ENCODE measurements at places on chromosomes 7 and 10. TPM values are rescaled to one million over a fixed set of nuclear protein-coding genes. Genes with fewer than 3 reads are reported as not detected.

DNA sequence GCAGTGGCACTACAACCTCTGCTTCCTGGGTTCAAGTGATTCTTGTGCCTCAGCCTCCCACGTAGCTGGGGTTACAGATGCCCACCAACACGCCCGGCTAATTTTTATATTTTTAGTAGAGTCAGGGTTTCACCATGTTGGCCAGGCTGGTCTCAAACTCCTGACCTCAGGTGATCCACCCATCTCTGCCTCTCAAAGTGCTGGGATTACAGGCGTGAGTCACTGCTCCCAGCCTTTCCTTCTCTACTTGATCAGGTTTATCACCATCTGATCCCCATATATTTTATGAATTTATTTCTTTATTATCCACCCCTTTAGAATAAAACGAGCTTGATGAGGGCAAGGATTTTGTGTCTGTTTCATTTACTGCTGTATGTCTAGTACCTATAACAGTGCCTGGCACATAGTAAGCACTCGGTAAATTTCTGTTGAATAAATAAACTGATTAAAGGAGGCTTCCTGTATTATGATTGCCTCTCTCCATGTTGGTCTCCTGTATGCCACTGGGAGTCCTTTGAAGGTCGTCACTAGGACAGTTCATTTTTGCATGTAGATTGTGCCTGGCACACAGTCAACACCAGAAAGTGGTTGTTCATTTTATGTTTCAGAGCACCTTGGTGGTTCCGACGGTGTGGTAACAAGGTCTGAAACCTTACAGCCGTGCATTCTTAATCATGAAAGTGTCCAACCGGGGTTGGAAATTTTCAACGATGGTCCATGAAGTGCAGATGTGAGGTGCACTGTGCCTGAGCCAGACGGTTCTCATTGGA, 9.6 kb upstream of the EIF3A start:
- peak overlapping the region; percentile 28 for H3K27ac ChIP-seq
- no peaks in the 10 kb centered on the region for H3K4me1 ChIP-seq
- no peaks in the 10 kb centered on the region for H3K27me3 ChIP-seq
- DNase-seq, result no peak

TCERG1L gene
- 0.59 TPM for total RNA-seq

DNA sequence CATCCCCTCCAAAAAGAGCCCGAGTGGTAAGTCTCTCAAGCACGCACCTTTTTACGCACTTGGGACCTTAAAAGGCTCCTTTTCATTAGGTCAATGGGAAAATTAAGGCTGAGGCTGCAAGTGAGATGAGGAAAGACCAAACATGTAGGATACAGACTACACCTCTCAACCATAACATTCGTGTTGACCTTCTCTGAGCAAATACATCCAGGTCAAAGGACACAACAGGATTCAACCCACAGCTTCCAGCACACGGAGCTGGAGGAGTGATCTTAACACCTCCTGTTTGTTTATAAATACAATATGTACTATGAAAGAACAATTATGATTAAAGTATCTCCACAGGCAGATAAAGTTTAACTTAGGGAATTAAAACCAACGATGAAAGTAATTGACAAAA, 9.7 kb downstream of the SFMBT2 start:
- no peak overlapping the region for H3K27ac ChIP-seq
- H3K4me3 ChIP-seq, result no peak overlapping the region
- no peaks in the 10 kb centered on the region for H3K4me1 ChIP-seq
- H3K27me3 ChIP-seq, result peaks cover 3% of the 10 kb centered on the region
- no peaks in the 10 kb centered on the region for H3K36me3 ChIP-seq
- no peak for DNase-seq

DNA sequence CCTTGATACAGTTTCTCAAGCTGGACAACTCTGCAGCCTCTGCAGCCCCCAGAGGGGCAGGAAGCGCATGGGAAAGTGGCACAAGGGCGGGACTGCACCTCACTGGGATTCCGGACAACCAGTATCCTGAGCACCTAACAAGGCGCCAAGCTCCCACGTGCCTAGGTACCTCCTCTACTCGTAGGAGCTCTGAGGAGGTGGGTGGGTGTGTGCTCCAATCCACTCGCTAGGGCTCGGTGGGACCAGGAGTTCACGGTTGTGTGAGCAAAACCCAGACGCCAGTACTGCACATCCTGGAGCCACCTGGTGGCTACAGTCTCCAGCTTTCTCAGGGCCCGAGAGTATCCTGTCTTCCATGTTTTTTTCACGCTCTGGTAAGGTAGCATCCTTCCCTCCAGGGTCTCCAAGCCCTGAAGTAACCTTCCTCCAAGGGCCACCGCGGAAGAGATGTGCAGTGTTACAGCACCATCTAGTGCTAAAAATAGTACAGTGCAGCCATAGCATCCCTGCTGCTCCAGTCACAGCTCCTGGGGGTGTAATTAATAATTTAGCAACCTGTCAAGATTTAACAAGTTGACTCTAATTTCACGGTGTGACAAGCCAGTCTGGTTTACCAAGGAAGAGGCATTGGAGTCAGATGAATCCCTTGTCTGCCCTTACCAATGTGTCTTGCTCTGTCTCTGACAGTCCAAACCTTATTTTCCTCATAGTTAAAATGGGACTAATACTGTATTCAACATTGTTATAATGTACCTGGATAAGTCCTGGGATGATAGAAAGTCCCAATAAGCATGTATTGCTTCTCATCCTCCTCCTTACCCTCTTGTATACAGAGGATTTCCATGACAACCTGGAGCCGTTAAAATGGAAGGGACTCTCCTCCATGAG, 70.4 kb downstream of the HERPUD2 start:
- no peak for DNase-seq
- H3K4me3 ChIP-seq, result no peak overlapping the region
- H3K4me1 ChIP-seq, result no peaks in the 10 kb centered on the region
- no peak overlapping the region for H3K27ac ChIP-seq
- peaks cover 20% of the 10 kb centered on the region for H3K36me3 ChIP-seq

GRCh38 chr10:132556994-132557441, 19.4 kb downstream of the INPP5A start:
- H3K27ac ChIP-seq, result no peak overlapping the region
- peaks cover 9% of the 10 kb centered on the region for H3K4me1 ChIP-seq
- no peak for DNase-seq
- no peaks in the 10 kb centered on the region for H3K36me3 ChIP-seq
- no peak overlapping the region for H3K4me3 ChIP-seq

GDF2 gene
- not detected for total RNA-seq

ZNF107 gene
- total RNA-seq, result 17.3 TPM

GRCh38 chr7:131106681-131107336, 220.9 kb upstream of the MKLN1 start:
- peak; percentile 86 for DNase-seq
- no peaks in the 10 kb centered on the region for H3K36me3 ChIP-seq
- H3K27ac ChIP-seq, result peak overlapping the region; percentile 100
- H3K27me3 ChIP-seq, result no peaks in the 10 kb centered on the region
- H3K4me1 ChIP-seq, result peaks cover 57% of the 10 kb centered on the region

DNA sequence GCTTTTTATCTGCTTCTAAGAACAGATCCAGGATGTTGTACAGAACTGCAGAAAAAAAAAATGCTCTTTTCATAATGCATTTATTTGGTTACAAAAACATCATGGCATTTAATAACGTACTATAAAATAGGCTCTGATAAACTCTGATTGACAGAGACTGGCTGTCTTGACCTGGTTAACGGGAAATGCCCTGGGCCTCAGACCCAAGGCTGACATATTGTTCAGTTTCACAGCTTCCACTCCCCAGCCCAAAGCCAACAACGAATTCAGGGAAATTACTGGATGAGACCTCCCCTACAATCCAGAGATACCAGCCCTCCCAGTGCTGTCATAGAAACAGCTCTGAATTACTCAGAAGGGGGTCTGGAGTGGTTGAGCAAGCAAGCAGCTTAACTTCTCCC, 260.1 kb downstream of the CREB5 start:
- H3K4me3 ChIP-seq, result no peak overlapping the region
- no peaks in the 10 kb centered on the region for H3K4me1 ChIP-seq
- H3K27me3 ChIP-seq, result no peaks in the 10 kb centered on the region
- DNase-seq, result no peak
- H3K36me3 ChIP-seq, result no peaks in the 10 kb centered on the region

DNA sequence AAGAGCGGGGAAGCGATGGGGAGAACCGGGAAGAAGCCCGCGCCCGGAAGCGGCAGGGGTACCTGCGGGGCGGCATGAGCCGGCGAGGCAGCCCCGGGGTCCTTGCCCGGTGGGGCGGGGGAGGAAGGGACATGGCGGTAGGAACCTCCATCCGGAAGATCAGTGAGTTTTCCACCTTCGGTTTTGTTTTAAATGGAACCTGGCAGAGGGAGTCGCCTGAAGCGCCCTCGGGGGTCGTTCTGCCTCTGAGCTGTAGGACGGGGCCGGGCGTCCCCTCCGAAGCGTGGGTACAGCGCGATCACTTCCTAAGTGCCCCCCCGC, 471 bp downstream of the PFKP start:
- peaks cover 26% of the 10 kb centered on the region for H3K4me1 ChIP-seq
- H3K36me3 ChIP-seq, result no peaks in the 10 kb centered on the region
- H3K27me3 ChIP-seq, result peaks cover 9% of the 10 kb centered on the region
- peak overlapping the region; percentile 75 for H3K4me3 ChIP-seq

GRCh38 chr7:140458916-140459315, 20.4 kb downstream of the MKRN1 start:
- no peaks in the 10 kb centered on the region for H3K27me3 ChIP-seq
- no peak overlapping the region for H3K4me3 ChIP-seq
- peaks cover 89% of the 10 kb centered on the region for H3K36me3 ChIP-seq
- no peak for DNase-seq
- no peaks in the 10 kb centered on the region for H3K4me1 ChIP-seq

FZD1 gene
- 37.9 TPM for total RNA-seq

IFIT1 gene
- 2.8 TPM for total RNA-seq

DNA sequence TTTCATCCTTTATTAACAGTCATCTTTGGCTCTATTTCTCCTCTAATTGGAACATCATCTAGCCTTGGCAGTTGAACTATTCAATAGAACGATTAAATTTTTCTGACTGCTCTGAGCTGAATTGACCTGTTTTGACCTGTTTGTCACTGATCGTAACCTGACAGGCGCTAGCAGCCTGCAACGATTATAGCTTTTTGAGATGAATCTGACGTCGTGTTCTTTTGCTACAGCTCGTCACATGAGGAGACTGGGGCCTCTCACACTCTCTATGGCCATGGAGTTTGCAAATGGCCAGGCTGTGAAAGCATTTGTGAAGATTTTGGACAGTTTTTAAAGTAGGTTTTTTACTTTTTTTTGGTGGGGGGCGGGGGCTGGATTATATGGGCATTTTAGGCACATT, 229.8 kb downstream of the FOXP2 start:
- H3K36me3 ChIP-seq, result no peaks in the 10 kb centered on the region
- DNase-seq, result no peak
- no peaks in the 10 kb centered on the region for H3K4me1 ChIP-seq
- H3K4me3 ChIP-seq, result no peak overlapping the region
- no peak overlapping the region for H3K27ac ChIP-seq

DNA sequence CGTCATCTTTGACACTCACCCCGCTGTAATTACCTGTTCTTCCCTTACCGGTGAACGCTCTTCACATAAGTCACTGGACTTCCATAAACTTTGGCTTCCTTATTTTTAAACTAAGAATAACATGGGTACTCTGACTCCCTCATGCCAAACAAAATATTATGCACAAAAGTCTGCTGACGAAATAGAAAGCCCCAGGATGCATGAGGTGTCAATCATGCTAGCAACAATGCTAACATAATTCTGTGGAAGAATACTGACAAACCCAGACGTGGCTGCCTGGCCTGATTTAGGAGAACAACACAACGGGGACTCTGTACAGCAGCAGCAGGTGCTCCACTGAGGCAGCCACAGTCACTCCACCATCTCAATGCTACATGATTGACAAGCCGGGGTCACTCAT, 137.5 kb downstream of the CCDC71L start:
- no peaks in the 10 kb centered on the region for H3K27me3 ChIP-seq
- H3K4me1 ChIP-seq, result no peaks in the 10 kb centered on the region
- no peaks in the 10 kb centered on the region for H3K36me3 ChIP-seq
- H3K4me3 ChIP-seq, result no peak overlapping the region
- DNase-seq, result no peak
- no peak overlapping the region for H3K27ac ChIP-seq

DNA sequence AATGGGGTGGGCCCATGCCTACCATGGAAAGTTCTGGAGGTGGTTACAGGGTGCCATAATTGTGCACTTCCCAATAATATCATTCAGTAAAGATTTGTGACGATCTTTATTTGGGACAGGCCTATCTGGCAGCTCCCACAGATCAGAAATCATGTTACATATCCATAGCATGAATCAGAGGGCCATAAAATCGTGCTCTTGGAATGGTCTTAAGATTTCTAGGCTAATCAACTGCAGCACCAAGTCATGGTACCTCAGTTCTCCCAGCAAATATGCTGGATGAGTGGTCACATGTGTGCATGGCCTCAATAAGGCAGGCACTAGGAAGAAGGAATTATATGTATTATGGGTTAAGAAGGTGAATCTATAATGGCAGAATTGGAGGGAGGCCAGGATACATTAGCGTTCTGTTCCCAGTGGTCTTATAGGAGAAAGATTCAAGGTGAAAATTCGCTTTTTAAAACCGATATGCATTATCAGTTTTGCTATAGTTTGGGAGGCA, 134.7 kb downstream of the NRP1 start:
- H3K27me3 ChIP-seq, result no peaks in the 10 kb centered on the region
- H3K36me3 ChIP-seq, result peaks cover 27% of the 10 kb centered on the region
- H3K4me1 ChIP-seq, result peaks cover 5% of the 10 kb centered on the region
- DNase-seq, result no peak

DNA sequence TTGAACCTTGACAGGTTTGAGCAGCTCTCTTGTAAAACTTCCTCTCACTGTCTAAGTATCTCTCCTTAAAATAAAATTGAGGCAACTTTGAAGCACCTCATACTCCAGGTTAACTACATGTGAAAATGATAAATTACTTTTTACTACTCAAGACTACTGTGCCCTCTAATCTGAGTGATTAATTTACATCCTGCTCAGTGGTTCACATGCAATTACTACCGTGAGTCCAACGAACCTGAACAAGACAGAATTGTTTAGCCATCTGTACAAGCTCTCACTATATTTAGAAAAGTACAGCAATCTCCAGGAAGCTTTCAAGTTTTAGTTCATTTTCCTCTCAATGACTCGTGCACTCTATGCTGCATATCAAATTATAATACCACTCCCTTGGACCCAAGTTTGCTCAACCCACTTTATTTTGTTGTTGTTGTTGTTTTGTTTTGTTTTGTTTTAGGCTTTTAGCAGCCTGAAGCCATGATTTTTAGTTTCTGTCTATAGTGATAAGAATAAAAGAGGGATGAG, 21.2 kb downstream of the PDE1C start:
- H3K36me3 ChIP-seq, result no peaks in the 10 kb centered on the region
- no peak overlapping the region for H3K27ac ChIP-seq
- DNase-seq, result no peak
- no peaks in the 10 kb centered on the region for H3K4me1 ChIP-seq
- H3K4me3 ChIP-seq, result no peak overlapping the region
